ENCODE measurements at places on chromosomes 5 and 9. TPM values are rescaled to one million over a fixed set of nuclear protein-coding genes. Genes with fewer than 3 reads are reported as not detected.

The C7 gene
- total RNA-seq: not detected

The GMCL2 gene
- total RNA-seq: not detected

The SLC1A3 gene
- 0.08 TPM for total RNA-seq

The GNA14 gene
- not detected for total RNA-seq

The NRG2 gene
- total RNA-seq: 2.0 TPM

The PHAX gene
- total RNA-seq: 60.0 TPM

The CCL27 gene
- total RNA-seq: not detected

Measured in A549 treated with dexamethasone at 1 μM for 4 hours (cell line).